ENCODE measurements at places on chromosomes 1 and 21.

DNA sequence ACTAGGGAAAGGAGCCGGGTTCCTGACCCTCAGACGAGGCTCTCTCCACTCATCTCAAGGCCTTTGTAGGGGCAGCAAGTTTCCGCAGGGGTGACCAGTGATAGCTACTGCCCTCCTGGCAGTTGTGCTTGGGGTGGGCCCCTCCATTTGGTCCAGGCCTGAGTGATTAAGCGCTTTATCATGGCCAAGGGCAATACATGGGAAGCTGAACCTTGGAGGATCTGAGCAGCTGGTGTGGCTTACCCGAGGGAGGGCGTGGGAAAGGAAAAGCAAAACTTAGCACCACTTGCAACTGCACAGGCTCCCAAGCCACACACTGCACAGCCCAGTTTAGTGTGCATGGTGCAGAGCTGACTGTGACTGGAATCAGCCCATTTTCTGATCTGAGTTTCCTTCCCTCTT lies 47.8 kb downstream of the GADD45A start:
- DNase-seq = no peak

GRCh38 chr1:39381839-39382238 lies 109.6 kb upstream of the BMP8A start:
- no peak for DNase-seq

GRCh38 chr1:183730107-183730724 lies 74.7 kb upstream of the RGL1 start:
- no peak for DNase-seq

DNA sequence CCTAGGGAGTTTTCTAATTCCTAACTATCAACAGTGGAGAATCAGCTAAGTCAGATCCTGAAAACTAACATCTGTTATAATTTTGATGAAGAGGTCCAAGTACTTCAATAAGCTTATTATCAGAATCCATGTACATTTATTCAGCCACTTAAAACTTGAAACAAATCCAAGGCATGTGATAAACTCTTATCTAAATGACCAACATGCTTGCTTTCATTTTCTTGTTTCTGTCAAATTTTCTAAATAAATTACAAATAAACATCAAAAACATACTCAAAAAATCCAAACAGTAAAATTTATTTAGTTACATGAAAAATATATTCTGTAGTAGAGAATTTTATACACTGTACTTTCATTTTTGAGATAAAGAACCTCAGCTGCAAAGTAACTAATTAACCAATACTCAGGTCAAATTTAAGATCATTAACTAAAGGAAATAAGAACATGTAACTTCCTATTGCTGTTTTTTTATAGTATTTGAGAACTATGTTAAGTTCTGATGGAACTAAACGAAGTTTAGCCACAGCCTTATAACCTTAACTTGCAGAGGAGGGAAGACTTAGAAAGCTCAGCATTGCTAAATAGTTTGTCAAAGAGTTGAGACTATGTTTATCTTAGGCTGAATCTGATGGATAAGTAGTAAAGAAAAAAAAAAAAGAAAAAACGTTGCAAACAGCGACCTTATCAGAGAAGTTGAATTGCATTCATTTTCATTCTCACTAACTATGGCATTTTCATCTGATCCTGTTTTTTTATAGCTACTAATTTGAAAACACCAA lies 44.9 kb downstream of the SYNJ1 start:
- DNase-seq = no peak

GRCh38 chr1:76769911-76770310 lies 97.4 kb upstream of the ST6GALNAC5 start:
- DNase-seq = no peak

DNA sequence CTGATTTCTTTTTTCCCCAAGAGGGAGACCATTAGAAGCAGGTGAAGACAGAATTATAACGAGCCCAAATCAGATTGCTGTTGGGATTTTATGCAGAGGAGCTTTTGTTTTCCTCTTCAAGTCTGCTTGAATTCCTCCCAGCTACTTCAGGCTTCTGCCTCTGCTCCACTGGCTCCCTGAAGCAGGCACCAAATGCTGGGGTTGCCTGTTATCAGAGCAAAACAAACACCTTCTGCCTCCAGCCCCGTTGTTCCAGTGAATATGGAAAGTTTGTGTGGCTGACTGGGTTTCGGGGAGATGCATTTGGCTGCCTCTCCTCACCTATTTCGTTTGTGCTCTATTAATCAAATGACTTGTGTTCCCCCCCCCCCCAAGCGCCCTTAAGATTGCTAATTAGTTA lies 209.2 kb downstream of the URB2 start:
- DNase-seq = no peak

DNA sequence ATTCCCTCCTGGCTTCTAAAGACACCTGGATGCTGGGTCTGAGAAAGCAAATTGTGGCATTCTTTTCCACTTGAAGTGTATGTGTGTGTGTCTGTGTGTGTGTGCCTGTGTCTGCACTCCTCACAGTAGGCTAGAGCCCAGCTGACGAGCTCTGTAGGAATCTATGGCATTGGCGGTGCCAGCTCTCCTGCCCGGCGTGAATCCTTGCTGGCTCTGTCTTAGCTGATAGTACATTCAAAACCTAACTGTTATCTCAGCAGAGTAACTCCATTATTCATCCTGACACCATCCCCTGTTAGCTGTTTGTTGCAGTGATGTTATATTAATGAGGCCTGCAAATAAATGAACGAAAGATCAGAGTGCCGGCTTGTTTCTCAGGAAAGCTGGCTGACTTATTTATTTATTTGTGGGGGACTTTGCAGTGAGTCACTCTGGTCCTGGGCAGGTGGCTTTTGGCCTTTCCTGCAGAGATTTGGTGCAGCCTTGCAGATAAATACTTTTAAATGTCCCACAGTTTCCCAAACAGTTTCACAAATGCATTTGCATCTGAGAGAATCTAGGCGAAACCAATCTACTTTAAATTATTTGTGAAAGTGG lies 160.6 kb upstream of the CD34 start:
- DNase-seq = no peak

DNA sequence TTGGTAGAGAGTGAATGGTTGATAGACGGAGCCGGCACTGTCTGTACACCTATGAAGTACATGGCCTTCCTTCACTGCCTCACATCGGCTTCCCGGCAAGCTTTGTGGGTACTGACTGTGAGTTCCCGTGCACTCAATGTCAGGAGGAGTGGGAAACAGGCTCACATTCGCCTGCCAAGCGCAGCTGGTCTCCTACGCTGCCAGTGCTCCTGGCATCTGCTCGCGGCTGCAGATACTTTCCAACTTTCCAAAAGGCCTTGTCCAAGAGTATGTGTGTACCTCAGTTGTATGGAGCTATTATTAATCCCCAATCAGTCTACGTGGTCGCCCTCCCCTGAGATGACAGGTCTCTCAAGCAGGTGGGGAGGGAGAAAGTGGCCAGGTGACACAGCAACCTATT lies 180.8 kb downstream of the ZSCAN20 start:
- no peak for DNase-seq

- no peak for DNase-seq
Measured at GRCh38 chr1:182149411-182149965, 88.0 kb upstream of the ZNF648 start.

- DNase-seq = no peak
Measured at GRCh38 chr21:39673736-39674135, 61.0 kb downstream of the B3GALT5 start.

DNA sequence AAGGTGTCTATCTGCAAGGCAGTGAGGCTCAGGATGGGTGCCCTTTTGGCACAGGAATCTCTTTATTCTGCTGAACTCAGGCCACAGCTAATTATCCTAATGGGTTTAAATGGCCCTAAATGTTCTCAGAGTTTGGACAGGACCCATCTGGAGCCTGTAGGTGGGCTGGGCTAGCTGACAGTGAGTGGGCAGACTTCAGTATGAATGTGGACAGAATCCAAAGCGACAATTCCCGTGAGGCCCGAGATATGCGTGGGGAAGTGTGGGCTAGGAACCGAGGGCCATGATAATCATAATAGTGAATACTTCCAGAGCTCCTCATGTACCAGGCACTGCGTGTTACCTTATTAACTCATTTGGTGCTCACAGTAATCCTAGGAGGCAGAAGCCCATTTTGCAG lies 165.3 kb downstream of the GRIK3 start:
- DNase-seq = no peak

DNA sequence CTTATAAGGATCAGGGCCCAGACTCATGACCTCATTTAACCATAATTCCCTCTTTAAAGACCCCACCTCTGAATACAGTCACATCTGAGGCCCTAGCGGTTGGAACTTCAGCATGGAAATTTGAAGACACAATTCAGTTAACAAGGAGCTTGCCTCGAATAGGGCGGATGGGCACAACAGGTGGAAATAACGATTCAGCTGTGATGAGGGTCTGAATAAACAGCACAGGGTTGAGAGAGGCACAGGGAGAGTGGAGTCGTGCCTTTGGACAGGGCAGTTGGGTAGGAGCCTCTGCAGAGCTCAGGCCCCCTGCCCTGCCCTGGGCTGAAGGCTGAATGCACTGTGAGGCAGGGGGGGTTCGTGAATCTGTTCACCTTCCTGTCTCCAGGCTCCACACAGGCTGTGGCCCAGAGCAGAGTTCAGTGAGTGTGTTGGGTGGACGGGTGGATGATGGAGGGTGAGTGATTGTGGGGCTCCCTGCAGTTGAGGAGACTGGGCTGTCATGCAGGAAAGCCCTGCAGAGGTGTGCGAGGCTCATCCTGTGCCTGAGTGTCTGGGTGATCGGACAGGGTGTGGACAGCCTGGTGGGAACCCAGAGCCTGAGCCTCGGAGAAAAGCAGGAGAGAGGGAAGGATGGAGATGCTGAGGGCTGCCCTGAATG lies 243.1 kb downstream of the FOXD2 start:
- DNase-seq = no peak

DNA sequence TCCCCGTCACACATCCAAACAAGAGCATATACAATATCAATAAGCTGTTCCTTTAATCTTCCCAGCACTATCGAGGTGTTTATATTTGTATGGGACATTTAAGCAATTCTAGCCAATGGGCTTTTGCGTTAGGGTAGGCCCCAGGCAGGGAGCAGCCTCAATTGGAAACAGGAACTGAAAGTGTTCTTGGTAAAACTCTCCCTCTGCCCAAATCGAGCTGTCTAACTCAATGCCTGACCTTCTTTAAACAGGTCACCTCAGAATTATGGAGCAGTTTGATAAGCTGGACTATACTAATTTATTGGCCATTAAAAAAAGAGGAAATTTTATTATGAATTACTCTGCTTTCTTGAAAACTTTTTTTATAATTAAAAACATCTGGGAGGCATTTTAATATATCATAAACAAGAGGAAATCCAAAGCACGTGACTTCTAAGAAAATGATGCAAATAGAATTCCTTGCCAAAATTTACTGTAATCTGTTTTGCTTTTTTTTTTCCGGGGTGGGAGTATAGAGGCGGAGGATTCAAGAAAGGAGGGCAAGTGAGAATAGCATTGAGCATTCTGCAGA lies 498.1 kb downstream of the LMO4 start:
- DNase-seq = no peak

GRCh38 chr1:216793303-216793702 lies 70.1 kb upstream of the ESRRG start:
- no peak for DNase-seq

GRCh38 chr1:10068605-10069294 lies 36.0 kb downstream of the UBE4B start:
- no peak for DNase-seq

DNA sequence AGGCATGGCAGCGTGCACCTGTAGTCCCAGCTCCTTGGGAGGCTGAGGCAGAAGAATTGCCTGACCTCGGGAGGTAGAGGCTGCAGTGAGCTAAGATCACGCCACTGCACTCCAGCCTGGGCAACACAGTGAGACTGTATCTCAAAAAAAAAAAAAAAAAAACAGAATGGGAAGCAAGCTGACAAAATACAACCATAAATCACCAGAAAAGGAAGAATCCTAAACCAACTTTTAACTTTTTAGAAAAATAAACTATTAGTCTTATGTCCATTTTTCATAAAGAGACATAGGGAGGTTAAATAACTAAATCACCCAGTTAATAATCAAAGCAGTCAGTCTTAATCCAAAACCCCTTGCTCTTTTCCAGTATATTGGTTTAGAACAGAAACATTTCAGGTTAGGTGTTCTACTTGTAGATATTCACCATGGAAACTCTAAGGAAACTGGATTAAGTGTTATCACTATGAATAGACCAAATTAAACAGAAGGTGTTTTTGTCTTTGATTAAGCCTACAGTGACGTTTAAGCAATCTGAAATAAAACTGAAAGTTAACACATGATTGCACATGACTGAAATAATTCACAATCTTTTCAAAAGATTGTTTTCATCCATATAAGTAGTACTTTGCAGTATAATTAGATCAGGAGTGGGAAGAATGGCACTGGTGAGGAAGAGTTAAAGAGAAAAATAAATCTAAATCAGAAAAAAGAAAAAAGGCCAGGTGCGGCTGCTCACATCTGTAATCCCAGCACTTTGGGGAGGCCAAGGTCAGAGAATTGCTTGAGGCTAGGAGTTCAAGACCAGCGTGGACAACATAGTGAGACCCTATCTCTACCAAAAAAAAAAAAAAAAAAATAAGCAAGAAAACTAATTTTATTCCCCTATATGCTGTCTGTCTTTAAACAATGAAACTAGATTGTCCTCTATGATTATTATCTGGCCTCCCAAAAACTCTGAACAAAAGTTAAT lies 9.6 kb downstream of the CDC42BPA start:
- no peak for DNase-seq

GRCh38 chr1:184890539-184890973 lies 83.8 kb downstream of the NIBAN1 start:
- DNase-seq = no peak

DNA sequence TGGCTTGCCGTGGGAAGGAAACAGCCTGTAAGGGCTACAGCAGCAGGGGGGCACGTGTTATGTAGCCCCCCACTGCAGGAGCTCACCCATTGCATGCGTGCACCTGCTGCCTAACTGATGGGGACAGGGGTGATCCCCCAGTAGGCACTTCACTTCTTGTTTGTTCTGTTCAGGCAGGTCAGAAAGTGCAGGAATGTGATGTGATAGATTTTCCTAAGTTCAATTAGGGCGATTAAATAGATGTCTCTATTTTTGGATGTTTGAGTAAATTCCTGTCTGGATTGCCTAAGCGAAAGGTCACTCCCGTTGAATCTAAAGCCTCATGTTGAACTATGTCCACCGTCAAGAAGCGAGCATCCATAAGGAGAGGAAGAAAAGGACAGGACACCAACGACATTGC lies 78.8 kb upstream of the LPGAT1 start:
- no peak for DNase-seq

GRCh38 chr1:111734426-111734825 lies 4.8 kb downstream of the INKA2 start:
- no peak for DNase-seq

- no peak for DNase-seq
Measured at GRCh38 chr1:29893046-29893723, 656.9 kb downstream of the PTPRU start.

- no peak for DNase-seq
Measured at GRCh38 chr1:213513006-213513405, 462.0 kb downstream of the RPS6KC1 start.

All from activated naive CD8-positive, alpha-beta T cell treated with anti-CD3 and anti-CD28 coated beads, Interleukin-2, amount 10 ng/mL, durations not matched to agents 7 days and 5 days (primary cell).